Mucosa of gallbladder (tissue), 1 donor: ENCODE measurements at places on chromosomes 6 and 20.
A peak's percentile ranks its signal among the peaks of the same experiment; 100 is the strongest.

DNA sequence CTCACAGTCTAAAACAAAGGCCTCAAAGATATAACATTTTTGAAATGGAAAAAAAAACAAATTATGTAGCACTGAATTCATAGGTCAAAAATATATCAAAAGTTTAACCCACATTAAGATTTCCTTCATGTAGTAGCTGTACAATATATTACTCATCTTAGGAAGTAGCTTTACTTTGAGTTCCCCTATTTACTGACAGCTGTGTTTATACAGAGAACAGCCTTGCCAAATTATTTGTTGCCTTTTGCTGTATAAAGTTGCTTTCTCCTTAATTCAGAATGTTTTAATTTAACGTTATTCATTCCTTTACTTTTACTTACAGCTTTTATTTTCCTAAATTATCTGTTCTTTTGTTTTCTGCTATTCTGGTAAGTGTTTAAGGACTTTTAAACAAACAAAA is 181.0 kb downstream of the COL12A1 start:
- no peak for DNase-seq

DNA sequence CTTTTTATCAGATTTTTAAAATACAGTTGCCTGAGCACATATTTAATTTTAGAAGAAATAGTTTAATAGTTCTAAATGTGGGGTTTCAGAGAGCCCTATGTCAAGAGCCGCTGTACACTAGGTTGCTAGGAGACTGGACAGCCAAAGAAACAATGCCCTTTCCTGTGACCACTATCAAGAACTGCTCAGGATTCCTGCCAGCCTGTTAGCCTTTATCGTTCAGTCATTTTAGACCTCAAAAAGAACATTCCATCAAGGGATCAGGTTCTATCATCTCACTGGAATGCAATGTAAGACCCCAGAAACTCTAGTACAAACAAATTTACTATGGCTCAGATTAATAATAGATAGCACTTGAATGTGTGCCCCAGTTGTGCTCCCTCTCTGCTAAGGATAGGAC is 181.2 kb upstream of the CCN2 start:
- no peak for DNase-seq

DNA sequence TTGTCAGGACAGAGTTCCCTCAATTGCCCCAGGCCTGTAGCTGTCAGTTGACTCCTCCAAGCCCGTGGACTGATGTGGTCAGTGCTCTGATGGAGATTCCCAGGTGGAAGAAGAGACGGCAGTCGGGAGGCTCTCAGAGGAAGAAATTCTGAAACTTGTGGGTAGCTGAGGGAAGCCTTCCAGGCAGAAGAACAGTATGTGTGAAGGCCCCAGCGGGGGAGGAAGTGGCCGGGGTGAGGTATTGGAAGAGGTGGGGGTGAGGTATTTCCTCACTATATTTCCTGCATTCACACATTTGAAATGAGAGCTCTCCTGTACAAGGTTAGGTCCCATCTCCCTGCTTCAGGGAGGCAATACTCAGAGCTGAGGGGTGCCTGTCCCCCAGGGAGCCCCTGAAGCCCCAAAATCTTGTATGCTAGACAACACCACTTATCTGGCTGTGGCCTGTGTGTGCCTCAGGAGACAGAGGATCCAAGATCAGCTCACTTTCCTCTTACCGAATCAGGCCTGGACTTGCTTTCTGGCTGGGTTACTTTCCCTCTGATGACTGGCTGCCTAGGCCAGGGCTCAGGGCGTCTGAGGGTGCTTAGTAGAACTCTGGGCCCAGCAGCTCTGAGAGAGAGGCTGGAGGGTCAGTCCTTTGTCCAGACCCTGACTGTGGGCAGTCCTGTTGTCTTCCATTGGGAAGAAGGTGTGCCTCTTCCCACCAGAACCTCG is 49.3 kb upstream of the MYL9 start:
- no peak for DNase-seq

- DNase-seq, result no peak
Observed at GRCh38 chr20:12699374-12700228, 309.2 kb upstream of the SPTLC3 start.

GRCh38 chr6:156701966-156702365 is 75.2 kb upstream of the ARID1B start:
- DNase-seq, result no peak

- DNase-seq, result no peak
Observed at GRCh38 chr6:96032661-96033060, 16.9 kb downstream of the FUT9 start.

DNA sequence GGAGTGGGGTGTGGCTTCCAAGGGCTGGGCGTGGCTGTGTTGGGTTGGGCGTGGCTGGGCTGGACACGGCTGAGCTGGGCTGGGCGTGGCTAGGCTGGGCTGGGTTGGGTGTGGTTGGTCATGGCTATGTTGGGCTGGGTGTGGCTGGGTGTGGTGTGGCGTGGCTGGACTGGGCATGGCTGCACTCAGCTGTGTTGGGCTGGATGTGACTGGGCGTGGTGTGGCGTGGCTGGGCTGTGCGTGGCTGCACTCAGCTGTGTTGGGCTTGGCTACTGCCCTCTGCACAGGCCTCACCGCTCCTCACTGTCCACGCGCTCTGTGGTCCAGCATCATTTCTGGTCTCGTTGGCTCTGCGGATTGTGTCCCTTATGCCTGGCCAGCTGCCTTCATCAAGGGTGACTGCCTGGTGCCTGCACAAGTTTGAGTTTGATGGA is 43.5 kb upstream of the SLCO4A1 start:
- DNase-seq, result no peak

DNA sequence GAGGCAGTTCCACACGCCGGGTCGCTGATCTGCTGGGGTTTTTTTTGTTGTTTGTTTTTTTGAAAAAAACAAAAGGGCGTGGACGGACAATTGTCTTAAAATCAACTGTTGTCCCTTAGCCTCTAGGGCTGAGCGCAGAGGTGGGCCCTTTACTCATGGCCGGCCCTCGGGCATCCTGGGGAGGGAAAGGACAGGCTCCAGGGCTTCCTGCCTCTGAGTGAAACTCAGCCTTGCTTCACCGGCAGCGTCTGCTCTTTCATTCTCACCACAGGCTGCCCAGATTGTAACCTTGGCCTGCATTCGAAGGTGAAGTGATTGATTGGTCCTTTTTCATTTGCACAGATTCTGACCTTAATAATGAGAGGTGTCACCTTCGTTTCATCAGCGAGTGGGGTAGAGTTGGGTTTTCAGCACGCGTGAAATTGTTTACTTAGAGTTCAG is 797 bp downstream of the SMIM13 start:
- DNase-seq, result peak; percentile 36

- DNase-seq, result no peak
Observed at GRCh38 chr6:110102411-110102810, 77.1 kb downstream of the WASF1 start.

DNA sequence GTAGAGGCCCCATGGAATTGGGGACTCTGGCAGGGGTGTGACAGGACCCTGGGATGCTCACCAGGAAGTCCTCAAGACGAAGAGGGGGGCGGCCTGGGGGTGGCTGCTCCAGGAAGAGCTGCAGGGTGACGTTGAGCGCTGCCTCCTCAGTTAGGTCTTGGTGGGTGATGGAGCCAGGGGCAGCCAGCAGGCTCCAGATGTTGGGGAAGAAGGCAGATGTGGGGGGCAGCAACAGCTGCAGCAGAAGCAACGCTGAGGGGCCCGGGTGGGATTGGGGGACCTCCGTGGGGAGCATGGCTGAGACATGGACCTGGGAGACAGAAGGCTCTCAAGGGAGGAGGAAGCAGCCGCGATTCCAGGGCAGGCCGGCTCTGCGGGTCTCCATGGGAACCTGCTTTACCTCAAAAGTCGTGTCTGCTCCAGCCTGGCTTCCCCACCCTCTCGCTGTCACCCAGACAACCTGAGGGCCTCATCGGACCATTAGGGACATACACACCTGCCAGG is 591 bp downstream of the VWA7 start:
- no peak for DNase-seq

DNA sequence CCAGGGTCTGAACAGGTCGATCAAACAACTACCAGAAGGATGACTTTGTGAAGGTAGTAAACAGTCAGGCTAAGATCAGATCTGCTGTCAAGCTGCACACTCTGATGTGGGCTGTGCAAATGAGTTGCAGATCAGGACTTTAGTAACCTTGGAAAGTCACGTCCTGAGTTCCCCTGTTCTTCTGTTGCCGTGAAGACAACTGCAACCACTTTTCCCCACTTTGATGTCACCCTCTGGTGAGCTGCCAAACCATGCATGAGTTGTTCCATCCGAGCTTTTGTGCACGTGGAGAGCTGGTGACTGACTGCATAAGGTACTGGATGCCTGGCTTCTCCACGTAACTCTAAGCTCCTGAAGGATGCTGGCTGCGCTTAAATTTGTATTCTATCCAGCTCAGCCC is 111.0 kb downstream of the CD83 start:
- DNase-seq, result no peak

DNA sequence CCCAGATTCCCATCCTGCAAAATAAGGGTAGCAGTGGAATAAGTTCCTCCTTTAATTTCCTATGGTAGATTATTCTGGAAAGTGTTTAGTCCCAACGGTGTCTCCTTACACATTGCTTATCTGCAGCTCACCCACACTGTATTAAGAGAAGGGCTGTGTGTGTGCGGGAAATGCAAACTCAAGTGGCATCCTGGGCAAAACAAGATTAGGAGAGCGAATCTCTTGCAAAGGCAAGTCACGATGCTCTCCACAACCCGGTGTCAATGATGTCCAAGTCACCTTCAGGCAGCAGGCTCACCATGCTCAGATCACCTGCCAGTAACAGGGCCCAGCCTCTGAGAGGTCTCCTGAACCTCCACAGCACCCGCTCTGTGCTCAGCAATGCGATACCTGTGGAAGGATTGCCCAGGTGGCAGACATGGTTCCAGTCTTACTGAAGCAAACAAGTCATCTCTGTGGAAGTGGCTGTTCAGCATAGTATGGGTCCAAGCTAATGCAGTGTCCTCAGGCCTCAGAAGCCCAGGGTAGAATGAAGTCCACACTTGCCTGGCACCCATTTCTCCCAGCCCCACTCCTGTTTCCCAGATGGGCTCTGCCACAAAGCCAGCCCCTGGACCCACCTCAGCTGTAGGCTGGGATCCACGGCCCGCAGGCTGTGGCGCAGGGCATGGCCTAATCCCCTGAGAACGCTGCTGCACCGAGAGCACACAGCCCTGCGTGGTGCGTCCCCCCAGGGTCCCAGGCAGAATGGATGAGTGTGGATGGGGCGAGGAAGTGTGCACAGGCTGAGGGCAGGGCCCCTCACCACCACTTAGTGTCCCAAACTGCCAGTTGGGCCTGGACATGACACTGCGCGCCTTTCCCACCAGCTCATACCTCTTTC is 101.2 kb downstream of the PXDC1 start:
- no peak for DNase-seq

GRCh38 chr6:5814116-5814515 is 192.6 kb downstream of the NRN1 start:
- no peak for DNase-seq

- DNase-seq, result no peak
Observed at GRCh38 chr20:17605131-17605660, 35.3 kb downstream of the DSTN start.

- no peak for DNase-seq
Observed at GRCh38 chr20:910132-910869, 5.8 kb downstream of the ANGPT4 start.

DNA sequence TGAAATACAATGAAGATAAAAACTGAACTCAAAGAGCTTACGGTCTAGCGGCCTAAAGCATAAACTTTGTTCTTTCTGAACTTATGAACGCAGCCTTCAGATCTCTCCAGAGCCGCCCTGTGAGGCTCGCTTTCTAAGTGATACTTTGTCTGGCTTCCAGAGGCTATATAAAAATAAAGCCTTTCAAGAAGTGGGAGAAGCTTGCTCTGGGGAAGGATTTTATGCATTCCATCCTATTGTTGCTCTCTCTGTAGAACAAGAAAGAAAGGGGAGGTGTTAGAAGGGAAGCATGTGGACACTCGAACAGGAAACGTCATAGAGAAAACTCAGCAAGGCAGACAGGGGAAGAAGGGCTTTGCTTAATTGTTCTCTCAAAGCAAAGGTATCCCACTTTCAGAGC is 77.0 kb downstream of the TBX18 start:
- no peak for DNase-seq

DNA sequence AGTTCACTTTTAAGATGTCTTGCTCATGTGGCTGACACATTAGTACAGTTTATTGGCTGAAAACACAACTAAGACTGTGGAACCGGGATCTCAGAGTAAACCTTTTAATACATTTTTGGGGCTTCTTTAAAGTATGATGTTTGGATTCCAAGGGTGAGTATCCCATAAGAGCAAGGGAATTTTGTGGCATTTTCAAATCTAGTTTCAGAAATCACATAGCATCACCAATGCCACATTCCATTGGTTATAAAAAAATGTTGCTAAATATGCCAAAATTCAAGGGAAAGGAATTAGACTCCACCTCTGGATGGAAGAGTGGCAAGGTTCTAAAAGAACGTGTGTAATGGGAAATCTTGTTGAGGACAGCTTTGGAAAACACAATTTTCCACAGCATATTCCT is 338.6 kb downstream of the COL12A1 start:
- DNase-seq, result no peak

GRCh38 chr6:130306377-130306776 is 59.4 kb upstream of the TMEM200A start:
- DNase-seq, result no peak

DNA sequence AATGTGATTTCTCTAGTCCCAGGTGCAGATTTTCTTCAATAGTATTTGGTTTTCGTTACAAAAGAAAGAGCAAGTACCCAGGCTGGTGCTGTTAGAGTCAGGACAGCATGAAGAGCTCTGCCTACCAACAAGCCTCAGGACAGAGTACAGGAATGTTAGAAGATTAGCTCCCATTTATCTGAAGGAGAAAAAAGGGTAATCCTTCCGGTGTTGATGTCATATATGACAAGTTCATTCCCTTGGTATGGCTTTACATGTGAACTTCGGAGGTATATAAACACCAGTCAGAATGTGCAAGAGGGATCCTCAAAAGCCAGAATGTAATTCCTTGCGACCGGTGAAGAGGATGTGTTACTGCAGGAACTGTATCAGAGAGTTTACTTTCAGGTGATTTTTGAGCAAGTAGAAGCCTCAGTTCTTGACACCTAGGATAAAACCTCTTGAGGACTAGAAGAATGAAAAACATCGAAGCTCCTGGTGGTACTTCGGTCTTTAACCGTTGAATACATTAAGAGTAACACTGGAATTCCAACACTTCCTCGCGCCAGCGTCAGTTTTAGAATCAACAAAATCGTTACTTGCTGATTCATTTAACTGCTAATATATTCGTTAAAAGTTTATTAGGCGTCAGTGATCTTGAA is 194.2 kb upstream of the ZNF184 start:
- no peak for DNase-seq

DNA sequence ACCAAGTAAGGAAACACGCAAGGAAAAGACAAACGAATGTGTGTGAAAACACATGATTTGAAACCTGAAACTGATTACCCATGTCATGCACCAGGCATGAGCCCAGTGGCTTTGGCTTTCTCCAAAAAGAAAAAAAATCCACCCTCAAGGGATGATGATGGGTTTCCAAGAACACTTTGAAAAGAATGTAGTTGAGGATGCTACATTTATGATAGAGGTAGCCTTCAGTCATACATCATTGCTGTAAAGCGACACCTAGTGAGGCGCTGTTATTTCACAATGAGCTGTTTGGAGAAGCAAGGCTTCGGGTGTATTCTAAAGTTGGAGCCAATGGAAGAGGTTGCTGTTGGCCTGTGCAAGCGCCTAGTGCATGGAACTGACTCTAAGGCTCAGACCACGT is 124.9 kb downstream of the SCML4 start:
- DNase-seq, result no peak
